ENCODE measurements at places on chromosomes 2 and 18.

GRCh38 chr18:55048892-55049291 is 89.6 kb upstream of the CCDC68 start:
- DNase-seq, result no peak

- no peak for DNase-seq
Measured at GRCh38 chr2:173134703-173135102, 59.1 kb downstream of the MAP3K20 start.

DNA sequence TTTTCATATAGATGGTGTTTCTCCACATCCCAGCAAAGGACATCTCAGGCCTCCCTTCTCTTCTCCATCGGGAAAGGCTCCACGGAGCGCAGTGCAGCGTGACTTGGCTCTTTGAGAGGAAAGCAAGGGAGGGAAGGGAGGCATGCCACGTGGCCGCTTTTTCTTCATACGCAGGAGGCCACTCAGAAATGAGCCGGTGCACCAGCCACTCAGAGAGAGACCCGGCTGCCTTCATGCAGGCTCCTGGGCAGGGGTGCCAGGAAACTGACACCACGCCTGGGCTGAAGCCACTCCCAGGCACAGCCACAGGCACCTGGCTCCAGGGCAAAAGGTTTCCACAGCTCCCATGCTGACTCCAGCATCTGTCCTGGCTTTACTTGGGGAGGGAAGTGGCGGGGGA is 11.1 kb upstream of the LOXHD1 start:
- no peak for DNase-seq

DNA sequence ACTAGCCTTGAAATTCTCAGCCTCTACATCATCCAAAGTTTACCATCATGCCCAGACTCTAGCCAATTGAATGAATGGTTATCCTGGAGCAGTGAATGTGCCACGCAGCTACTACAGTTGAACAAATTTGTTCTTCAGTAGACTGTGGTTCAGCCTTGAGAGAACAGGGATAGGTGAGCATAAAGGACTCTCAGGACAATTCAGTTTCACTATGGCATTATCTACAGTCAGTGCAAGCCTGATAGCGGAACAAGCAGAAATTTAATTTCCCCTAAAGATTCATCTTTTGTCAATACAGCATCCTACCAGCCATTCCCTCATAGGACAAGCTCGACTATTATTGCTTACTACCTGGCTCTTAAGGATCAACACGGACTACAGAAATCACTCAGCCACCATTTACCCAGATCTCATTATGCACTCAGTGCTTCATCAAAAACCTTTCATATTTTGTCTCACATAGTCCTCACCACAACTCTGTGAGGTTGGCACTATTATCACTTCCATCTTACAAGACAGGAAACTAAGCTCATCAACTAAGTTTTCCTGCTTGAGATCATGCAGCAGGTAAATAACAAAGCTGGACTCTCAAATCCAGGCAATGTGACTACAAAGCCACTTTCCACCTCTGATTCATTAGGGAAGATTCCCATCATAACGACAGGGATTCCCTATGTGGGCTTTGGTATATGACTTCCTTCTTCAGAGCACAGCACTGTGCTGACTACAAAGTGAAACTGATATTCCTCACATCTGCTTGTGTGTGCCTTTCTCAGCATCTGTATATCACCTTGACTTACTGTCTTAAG is 181.5 kb upstream of the ACVR2A start:
- DNase-seq, result peak; percentile 60

DNA sequence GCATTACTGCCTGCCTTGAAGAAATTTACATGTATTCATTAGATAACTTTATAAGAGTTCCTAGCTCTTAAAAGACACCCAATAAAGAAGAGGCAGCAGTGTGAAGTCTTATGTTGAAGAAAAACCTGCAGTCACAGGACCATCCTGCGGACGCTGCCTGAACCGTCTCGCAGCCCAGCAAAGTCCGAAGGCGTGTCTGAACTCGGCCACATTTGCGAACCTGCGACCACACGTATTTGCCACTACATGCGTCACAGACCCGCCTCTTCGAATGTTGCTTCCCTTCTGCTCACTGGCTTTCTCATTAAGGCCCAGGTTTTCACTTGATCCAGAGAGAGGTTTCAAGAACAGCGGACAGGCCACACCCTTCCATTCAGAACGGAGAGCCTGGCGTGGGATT is 41.2 kb downstream of the CNGA3 start:
- no peak for DNase-seq

- no peak for DNase-seq
Measured at GRCh38 chr18:5997361-5997760, 102.0 kb upstream of the TMEM200C start.

- no peak for DNase-seq
Measured at GRCh38 chr2:25281522-25281921, 60.2 kb downstream of the DNMT3A start.

DNA sequence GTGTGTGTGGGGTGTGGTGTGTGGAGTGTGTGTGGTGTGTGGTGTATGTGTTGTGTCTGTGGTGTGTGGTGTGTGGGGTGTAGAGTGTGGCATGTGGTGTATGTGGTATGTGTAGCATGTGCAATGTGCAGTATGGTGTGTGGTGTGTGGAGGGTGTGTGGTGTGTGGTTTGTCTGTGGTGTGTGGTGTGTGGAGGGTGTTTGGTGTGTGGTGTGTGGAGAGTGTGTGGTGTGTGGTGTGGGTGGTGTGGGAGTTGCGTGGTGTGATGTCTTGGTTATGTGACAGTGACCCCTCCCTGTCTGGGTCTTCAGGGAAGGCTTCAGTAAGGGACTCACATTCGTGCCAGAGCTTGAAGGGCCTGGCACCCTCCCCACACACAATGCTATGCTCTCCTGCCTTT is 718.2 kb upstream of the SOX11 start:
- DNase-seq, result no peak

Measured in CD4-positive, alpha-beta T cell treated with Interleukin-17A for 1 hour (primary cell).